ENCODE measurements at places on chromosomes 11 and 22.

DNA sequence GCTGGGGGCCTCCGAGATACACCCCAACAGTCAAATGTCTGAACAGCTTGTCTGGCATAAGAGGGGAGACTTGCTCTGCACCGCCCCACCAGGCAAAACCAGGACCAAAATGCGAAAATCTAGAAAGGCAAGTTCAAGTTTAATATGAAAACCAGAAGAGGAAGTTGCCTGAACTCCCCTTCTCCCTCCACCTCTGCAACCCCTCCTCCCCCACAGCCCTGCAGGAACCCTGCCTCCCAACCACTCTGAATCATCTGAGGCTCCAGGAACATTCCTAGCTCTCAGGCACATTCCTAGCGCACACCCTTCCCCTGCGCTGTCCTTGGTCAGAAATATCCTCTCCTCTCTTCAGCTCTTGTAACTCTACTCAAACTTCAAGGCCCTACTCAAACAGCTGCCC, 36.7 kb downstream of the ISX start:
- DNase-seq: no peak

GRCh38 chr11:78156127-78156844, 16.9 kb upstream of the ALG8 start:
- no peak for DNase-seq

DNA sequence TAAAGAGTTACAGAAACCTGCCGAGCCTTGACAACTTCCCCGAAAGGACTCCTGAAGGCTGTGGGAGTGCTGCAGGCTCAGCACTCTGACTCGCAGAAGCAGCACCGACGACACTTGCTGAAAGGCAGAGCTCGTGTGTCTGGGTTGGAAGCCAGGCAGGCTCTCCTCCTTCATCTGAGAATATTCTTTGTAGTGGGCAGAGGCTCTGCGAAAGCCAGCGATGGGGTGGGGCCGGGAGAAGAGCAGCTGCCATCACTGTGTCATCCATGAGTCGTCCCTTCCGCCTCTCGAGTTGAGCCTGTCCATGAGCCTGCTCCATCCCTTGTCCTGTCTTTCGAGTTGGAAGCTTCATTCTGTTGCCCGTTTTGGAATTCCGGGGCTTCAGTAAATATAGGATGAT, 11.9 kb downstream of the GLB1L2 start:
- DNase-seq: no peak

DNA sequence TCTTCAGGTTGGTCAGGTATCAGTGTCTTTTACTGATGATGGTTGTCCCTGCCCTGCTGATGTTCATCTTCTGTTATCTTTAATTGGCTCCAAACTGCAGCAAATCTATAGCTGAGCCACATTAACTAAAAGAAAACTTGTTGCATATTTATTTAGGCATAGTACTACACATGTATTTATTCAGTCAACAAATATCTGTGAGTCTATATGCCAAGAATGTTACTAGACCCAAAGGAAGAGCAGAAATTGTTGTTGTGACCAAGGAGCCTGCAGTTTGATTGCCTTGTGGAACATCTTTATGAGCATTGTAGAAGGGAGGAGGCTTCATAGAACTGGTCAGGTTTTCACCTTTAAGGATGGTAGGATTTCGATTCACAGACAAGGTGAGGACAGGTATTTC, 10.1 kb downstream of the BMAL1 start:
- DNase-seq: no peak

Measured in stimulated activated CD8-positive, alpha-beta memory T cell treated with anti-CD3 and anti-CD28 coated beads, Interleukin-7, amount 100 ng/mL, for 24 hours (primary cell).